CD4-positive, alpha-beta T cell (primary cell): ENCODE measurements at places on chromosomes 7 and 10. TPM values are rescaled to one million over a fixed set of nuclear protein-coding genes. Genes with fewer than 3 reads are reported as not detected.

- H3K4me1 ChIP-seq = no peaks in the 10 kb centered on the region
- H3K27ac ChIP-seq = no peak overlapping the region
- H3K4me3 ChIP-seq = no peak overlapping the region
- no peak for DNase-seq
- H3K36me3 ChIP-seq = no peaks in the 10 kb centered on the region
- no peaks in the 10 kb centered on the region for H3K27me3 ChIP-seq
These were observed 72.5 kb downstream of the C10orf90 start for GRCh38 chr10:126598009-126598408.

Gene DUSP5
- 66.2 TPM for total RNA-seq

Gene IGFBP1
- total RNA-seq = not detected

Gene HGF
- not detected for total RNA-seq

Gene AZGP1
- total RNA-seq = not detected

Gene TFPI2
- not detected for total RNA-seq

Gene NKX2-3
- total RNA-seq = not detected
